Stimulated activated CD8-positive, alpha-beta memory T cell treated with anti-CD3 and anti-CD28 coated beads, Interleukin-4, amount 100 ng/mL, for 4 hours (primary cell): ENCODE measurements at places on chromosomes 4 and X.

DNA sequence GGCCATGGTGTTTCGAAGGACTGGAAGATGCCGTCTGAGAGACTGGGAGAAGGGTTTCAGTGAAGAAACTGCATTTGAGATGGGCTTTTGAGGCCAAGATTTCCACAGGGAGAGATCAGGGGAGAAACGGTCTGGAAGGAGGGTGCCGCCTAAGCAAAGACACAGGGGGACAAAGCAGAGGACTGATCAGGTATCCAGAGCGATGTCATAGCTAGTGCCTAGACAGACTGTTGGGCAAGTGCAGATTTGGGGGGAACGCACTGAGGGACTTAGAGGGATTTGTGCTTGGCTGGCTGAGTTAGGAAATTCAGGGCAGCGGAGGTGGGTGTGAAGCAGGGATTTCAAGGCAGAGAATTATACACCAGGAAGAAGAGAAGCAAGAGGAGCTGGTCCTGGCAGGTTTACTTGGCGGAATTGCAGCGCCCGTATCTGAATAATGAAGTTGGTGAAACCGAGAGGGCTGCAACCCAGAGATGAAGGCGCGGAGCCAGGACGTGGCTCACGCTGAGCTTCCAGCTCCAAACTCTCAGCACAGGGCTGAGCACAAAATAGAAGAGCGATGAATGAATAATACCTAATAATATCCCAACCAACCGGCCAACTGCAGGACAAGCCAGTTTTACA is 106.9 kb downstream of the MAML3 start:
- no peak for DNase-seq

DNA sequence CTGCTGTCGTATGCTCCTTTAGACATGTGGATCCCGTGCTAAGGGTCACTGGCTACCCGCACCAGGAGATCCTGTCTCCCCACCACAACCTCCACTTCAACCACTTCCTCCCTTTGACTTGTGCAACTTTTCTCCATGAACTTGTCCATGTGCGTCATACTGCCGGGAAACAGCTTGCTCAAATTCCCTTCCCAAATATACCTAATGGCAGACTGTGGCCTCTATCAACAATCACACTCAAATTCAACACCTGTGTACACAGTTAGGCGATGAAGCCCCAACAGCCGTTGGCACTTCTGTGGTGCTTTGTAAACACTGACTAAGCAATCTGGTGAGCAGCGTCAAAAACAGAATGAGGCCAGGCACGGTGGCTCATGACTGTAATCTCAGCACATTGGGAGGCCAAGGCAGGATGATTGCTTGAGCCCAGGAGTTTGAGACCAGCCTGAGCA is 49.5 kb downstream of the CD99L2 start:
- no peak for DNase-seq

GRCh38 chr4:148435654-148436406 is 6.4 kb downstream of the NR3C2 start:
- DNase-seq, result no peak

GRCh38 chr4:183887351-183887750 is 17.8 kb upstream of the STOX2 start:
- DNase-seq, result no peak

GRCh38 chr4:13159041-13159620 is 325.0 kb downstream of the RAB28 start:
- DNase-seq, result no peak

GRCh38 chr4:102230194-102230593 is 115.1 kb downstream of the SLC39A8 start:
- DNase-seq, result no peak
